Endothelial cell of coronary artery (primary cell): ENCODE measurements at places on chromosomes 13 and 19. TPM values are rescaled to one million over a fixed set of nuclear protein-coding genes. Genes with fewer than 3 reads are reported as not detected.

The ZNF491 gene
- 0.90 and 2.4 TPM in 2 replicates for total RNA-seq

The F7 gene
- total RNA-seq, result not detected in 2 replicates

The ZIC2 gene
- total RNA-seq, result not detected in 2 replicates

The PGLYRP2 gene
- under 0.01 TPM in 1 of 2 replicates, not detected in the other for total RNA-seq

The ZNF728 gene
- total RNA-seq, result not detected in 2 replicates

The ZNF99 gene
- not detected in 2 replicates for total RNA-seq

The PGLYRP1 gene
- not detected in 2 replicates for total RNA-seq

The ZSCAN4 gene
- total RNA-seq, result not detected in 2 replicates

The SIGLEC8 gene
- total RNA-seq, result not detected in 2 replicates
